ENCODE measurements at places on chromosomes 16 and 17. TPM values are rescaled to one million over a fixed set of nuclear protein-coding genes. Genes with fewer than 3 reads are reported as not detected.

NPIPB6 gene
- 1.1 TPM for polyA plus RNA-seq

ANKFY1 gene
- 22.4 TPM for polyA plus RNA-seq

OR3A3 gene
- polyA plus RNA-seq: not detected

DNA sequence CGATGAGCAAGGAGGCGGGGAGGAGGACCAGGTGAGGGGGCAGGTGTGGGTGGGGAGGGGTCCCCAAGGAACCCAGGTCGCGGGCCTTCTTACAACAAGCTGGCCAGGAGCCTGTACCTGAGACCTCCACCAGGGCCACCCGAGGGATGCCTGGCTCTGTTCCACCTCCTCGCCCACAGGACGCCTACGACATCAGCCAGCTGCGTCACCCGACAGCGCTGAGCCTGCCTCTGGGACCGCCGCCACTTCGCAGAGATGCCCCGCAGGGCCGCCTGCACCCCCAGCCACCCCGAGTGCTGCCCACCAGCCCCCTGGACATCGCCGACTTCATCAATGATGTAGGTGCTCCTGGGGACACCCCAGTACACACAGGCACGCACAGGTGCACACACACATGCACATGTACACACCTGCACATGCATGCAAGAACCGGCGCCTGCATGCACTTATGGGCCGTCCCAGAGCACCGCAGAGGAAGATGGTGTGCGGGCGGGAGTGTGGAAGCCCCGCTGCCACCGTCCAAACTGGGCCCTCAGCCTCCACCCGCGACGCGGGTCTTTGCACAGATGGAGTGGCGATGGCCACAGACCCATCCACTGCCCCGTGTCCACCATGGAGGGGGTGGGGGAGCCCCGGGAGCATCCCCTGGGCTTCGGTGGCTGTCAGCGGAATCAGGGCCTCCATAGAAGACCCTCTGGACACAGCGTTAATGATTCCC, 6.6 kb downstream of the SLC22A31 start:
- DNase-seq: no peak

MMP28 gene
- 4.3 TPM for polyA plus RNA-seq

Measured in adrenal gland (tissue), 19 donors.